ENCODE measurements at places on chromosomes 1 and 21. TPM values are rescaled to one million over a fixed set of nuclear protein-coding genes. Genes with fewer than 3 reads are reported as not detected.

- no peak for DNase-seq
Observed at GRCh38 chr1:95770581-95770980, 536.6 kb downstream of the RWDD3 start.

GRCh38 chr1:30377230-30378002 lies 346.0 kb downstream of the MATN1 start:
- no peak for DNase-seq

DNA sequence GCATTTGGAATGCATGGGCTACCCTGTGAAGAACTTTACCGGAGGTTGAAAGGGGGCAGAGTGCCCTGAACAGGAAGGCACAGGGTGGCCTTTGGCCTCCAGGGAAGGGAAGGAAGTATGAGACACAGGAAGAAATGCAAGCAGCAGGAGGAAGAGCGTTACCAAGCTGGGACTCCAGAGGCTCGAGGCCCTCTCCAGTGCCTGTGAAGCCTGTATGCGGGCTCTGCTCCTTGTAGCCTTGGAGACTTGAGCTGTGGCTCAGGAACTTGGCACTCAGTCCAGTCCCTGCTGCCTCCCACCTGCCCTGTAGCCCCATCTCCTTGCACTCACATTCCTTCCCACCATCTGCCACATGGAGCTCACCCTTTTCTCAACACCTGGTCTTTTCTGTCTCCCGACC lies 33.5 kb upstream of the RNF19B start:
- DNase-seq: peak; percentile 37

DNA sequence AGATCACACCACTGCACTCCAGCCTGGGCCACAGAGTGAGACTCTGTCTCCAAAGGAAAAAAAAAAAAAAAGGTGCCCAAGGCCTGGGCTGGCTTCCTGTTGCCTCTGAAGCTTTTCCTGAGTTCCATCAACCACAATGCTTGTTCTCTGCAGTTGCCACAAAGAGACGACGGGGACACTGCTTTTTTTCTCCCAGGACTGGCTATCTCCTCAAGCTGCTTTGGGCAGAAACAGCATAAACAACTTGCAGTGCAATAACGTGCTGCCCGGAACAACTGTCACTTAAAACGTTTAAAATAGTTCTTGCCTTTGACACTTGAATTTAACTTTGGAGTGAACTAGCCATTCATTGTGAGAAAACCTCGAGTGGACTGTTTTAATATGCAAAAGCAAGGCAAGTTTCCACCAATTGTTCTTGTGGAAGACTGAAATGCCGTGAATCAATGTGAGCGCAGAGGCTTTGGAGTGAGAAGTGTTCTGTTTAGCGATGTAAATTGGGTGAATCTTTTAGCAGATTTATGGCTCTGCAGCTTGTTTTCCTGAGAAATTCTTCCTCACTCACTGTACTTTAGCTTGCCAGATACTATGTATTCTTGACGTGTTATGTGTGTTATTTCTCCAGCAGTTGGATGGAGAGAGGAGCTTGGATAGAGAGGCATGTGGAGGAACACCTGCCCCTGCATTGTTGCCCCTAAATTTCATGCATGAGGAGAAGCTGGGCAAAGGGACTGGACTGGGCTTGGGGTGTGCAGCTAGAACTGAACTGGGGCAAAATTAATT lies 188.1 kb upstream of the KIAA0040 start:
- DNase-seq: no peak

Gene PTTG1IP
- total RNA-seq: 291 TPM

DNA sequence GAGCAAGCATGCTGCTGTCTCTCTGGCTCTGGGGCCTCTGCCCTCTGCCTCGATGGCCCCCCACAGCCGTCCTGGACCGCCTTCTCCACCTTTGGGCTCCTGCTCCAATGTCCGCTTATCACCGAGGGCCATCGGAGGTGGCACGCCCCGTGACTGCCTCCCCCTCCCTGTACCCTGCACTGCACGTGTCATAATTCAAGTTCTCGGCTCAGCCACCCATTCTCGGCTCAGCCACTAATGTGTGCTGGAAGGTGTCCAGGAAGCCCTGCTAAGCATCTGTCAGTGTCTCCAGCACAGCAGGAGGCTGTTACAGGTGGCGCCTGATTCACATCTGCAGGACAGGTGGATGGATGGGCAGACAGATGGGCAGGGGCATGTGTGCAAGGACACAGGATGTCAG lies 45.5 kb downstream of the TP73 start:
- no peak for DNase-seq

- no peak for DNase-seq
Observed at GRCh38 chr1:51752073-51752948, 126.2 kb downstream of the NRDC start.

DNA sequence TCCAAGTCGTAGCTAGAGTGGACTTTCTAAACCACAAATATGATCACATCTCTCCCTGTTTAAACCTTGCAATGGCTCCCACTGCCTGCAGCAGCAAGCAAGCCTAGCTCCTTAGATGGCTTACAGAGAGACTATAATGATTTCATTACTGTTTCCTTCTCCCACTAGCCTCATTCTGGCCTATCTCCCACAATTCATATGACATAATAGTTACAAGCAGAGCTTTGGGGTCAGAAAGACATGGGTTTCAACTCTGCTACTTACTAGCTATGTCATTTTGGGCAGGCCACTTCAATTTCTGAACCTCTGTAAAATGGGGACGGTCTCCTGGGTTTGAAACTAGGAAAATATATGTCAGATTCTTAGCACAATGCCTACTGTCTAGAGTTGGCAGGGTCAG lies 143.3 kb downstream of the TRABD2B start:
- DNase-seq: no peak

DNA sequence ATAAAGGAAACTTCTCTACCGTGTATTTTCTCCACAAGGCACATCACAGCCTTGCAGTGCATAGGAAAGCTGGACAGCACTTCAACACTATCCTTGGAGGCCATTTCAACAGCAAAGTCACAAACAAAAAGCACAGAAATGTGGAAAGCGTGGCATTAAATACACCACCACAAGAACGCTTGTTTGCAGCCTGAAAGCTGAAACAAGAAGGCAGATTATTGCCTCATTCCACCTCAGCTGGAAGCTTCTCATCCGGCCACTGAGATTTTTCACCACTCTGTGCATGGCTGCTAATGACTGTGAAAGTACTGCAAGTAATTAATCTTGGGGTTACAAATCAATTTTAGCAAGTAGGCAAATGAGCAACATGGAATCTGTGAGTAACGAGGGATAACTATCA lies 50.9 kb upstream of the GALNT2 start:
- no peak for DNase-seq

Gene OR2M5
- not detected for total RNA-seq

DNA sequence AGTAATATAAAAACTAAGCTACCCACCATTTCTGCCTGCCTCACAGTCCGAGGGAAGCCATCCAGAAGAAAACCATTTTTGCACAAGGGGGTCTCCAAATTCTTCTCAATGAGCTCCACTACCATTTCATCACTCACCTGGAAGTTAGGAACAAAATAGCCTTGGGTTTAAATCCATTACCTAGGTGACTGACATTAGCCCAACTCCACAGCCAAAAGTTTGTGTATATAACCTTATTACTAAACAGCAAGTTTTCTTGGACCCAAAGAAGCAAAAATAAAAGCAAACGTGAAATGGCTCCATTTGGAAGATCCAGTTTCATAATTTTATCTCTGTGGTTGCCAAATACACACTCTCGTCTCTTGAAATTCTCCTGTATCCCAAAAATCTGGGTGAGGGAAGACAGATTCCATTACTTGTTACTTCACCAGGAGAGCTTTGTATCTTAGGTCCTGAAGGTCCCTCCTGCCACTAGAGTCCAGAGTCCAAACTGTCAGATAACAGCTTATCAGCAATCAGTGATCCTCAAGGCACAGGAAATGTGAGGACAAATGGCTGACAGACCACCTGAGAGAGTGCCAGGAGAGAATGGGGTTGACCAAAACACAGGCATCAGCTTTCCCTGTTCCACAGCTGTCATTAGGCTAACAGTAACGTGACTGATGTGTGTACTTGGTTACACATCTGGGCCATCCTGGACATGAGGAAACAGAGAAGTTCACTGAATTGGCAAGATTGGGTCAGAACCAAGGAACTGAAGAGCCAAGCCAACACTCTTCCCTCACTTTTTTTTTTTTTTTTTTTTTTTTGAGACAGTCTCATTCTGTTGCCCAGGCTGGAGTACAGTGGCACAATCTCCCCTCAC lies 14.9 kb downstream of the AK2 start:
- no peak for DNase-seq

- no peak for DNase-seq
Observed at GRCh38 chr1:172477741-172478140, 33.9 kb upstream of the PIGC start.

Gene ADAMTS5
- under 0.01 TPM for total RNA-seq

DNA sequence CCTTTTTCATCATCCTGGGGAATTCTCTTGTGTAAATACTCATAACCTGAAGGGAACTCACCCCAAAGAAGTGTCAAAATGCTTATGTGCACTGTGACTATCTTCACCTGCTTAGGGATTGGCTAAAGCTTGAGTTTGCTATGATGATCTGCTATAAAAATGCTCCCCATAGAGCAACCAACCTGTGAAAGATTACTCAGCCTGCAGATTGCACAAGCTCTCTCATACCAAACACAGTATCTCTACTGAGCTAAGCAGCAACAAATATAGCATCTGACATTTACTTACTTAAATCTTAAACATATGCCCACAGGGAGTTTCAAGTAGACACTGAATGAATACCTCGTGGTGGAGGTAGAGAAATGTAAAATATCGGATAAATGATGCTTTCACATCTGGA lies 725.8 kb downstream of the MRPL39 start:
- no peak for DNase-seq

DNA sequence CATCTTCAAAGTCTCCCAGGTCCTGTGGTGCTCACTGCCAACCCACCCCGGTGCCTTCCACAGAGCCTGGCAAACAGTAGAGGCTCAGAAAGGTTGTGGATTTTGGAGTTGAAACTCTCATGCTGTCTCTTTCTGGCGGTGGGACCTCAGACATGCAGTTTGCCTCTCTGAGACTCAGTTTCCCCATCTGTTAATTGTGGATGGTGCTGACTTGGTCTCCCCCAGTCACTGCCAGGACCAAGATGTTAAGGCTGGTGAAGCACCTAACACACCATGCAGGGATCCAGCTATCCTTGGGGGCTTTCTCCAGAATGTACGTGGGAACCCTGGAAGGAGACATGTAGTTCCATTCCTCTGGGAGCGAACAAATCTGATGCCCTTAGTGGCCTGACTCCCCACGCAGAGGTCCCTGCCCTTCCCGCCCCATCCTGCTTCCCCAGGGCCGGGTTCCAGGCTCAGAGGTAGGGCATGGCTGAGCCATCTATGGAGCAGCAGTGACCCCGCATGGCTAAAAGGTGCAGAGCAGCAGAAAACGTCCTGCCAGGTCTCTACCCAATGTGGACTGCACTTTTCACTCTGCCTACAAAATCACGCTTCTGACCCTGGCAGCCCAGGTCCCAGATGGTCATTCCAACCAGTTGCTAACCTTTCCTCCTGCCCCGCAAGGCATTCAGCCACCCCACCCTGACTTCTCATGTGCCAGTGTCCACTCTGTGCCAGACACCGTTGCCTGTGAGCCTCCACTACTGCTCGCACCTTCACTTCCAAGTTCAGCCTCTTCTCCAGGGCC lies 9.2 kb upstream of the TTC22 start:
- DNase-seq: peak; percentile 53

- DNase-seq: peak; percentile 96
Observed at GRCh38 chr1:209839875-209840546, 12.2 kb downstream of the UTP25 start.

Gene CCDC27
- not detected for total RNA-seq

GRCh38 chr1:19344372-19344810 lies 32.3 kb downstream of the SLC66A1 start:
- peak; percentile 47 for DNase-seq

- DNase-seq: no peak
Observed at GRCh38 chr1:232644209-232644608, 14.3 kb upstream of the SIPA1L2 start.

GRCh38 chr1:85894651-85895050 lies 186.4 kb upstream of the ZNHIT6 start:
- DNase-seq: peak; percentile 35

Gene LYPD8
- not detected for total RNA-seq

Gene SPATA21
- not detected for total RNA-seq

GRCh38 chr1:170252851-170253579 lies 107.3 kb downstream of the NTMT2 start:
- DNase-seq: no peak

GRCh38 chr1:229608590-229608989 lies 17.3 kb downstream of the TAF5L start:
- DNase-seq: no peak

Gene GPR157
- 2.6 TPM for total RNA-seq

DNA sequence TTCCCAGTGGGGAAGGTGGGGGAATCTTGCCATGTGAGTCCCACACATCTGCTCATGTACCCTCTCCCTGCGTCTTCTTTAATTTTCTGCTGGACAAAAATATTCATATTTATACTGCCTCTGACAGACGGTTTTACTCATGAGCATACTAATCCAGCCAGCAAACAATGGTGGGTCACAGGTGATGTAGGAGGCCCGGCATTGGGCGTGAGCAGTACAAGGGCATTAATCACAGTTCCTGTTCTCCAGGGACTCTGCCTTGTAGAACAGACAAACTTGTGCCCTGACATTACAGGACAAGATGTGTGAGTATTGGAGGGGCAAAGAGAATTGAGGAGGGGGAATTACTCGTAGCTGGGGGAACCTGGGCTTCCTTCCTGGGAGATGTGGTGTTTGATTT lies 25.0 kb downstream of the MTARC1 start:
- no peak for DNase-seq

GRCh38 chr1:233340966-233341516 lies 13.5 kb downstream of the MAP3K21 start:
- no peak for DNase-seq

Gene DAB1
- total RNA-seq: not detected
